ENCODE measurements at places on chromosomes 13 and 19.

GRCh38 chr13:26133851-26134250 is 82.0 kb upstream of the SHISA2 start:
- no peak for DNase-seq

DNA sequence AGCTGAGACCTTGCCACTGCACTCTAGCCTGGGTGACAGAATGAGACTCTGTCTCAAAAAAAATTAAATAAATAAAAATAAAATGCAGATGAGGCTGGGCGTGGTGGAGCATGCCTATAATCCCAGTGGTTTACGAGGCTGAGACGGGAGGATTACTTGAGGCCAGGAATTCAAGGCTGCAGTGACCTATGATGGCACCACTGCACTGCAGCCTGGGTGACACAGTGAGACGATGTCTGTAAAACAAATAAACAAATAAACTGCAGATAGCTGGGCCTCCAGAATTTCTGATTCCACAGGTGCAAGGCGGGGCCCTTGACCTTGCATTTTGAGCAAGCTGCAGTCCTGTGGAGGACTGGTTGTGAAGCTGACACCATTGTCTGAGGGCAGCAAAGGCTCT is 3.1 kb upstream of the MAG start:
- DNase-seq, result no peak

GRCh38 chr19:16722591-16722990 is 2.9 kb downstream of the NWD1 start:
- no peak for DNase-seq

- no peak for DNase-seq
Observed at GRCh38 chr19:45443462-45444317, 20.0 kb upstream of the ERCC1 start.

DNA sequence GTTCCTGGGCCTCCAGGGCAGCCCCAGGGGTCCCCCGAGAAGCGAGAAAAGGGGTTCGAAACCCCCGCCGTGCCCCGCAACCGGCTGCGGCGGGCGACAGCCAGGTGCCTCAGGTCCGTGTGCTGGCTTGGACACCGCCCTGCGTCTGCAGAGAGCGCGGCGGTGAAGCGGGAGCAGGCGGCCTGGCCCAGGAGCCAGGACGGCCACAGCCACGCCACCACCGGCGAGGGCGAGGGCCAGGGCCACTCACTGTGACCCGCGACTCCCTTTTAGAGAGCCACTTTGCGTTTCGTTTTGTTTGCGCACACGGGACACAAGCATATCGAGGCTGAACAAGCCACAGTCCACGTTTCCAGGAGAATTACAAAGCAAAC is 110.4 kb downstream of the CRYL1 start:
- DNase-seq, result no peak

GRCh38 chr13:43760257-43760656 is 26.5 kb downstream of the ENOX1 start:
- no peak for DNase-seq

GRCh38 chr13:75762076-75762937 is 126.2 kb downstream of the LMO7 start:
- no peak for DNase-seq

- no peak for DNase-seq
Observed at GRCh38 chr13:112247471-112248405, 128.4 kb upstream of the SPACA7 start.

All from T-cell (primary cell).